ENCODE measurements at places on chromosomes 6 and 20.
A peak's percentile ranks its signal among the peaks of the same experiment; 100 is the strongest.

GRCh38 chr20:3553663-3554062 lies 82.8 kb downstream of the ATRN start:
- no peak for DNase-seq

GRCh38 chr6:106076139-106076538 lies 10.0 kb upstream of the PRDM1 start:
- DNase-seq, result no peak

GRCh38 chr6:144158133-144158532 lies 7.8 kb downstream of the STX11 start:
- no peak for DNase-seq

GRCh38 chr20:46963758-46964617 lies 69.3 kb downstream of the EYA2 start:
- DNase-seq, result peak; percentile 25

DNA sequence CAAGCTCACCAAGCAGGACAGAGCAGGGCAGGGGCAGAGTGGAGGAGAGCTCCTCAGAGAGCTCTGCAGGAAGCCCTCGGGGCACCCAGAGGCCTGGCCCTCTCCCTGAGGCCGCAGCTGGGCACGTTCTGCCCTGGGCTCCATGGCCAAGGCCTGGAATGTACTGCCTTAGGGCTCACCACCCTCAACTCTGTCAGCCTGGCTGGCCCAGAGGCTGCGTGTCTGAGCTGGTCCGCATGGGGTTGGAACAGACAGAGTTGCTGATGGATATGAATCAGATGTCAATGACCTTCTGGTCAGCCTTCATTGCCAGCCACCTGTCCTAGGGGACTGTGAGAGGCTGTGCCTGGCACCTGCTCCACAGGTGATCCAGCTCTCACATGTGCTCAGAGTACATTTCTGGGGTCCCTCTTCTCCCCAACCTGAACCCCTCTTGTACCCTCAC lies 33.2 kb upstream of the PCMTD2 start:
- no peak for DNase-seq

DNA sequence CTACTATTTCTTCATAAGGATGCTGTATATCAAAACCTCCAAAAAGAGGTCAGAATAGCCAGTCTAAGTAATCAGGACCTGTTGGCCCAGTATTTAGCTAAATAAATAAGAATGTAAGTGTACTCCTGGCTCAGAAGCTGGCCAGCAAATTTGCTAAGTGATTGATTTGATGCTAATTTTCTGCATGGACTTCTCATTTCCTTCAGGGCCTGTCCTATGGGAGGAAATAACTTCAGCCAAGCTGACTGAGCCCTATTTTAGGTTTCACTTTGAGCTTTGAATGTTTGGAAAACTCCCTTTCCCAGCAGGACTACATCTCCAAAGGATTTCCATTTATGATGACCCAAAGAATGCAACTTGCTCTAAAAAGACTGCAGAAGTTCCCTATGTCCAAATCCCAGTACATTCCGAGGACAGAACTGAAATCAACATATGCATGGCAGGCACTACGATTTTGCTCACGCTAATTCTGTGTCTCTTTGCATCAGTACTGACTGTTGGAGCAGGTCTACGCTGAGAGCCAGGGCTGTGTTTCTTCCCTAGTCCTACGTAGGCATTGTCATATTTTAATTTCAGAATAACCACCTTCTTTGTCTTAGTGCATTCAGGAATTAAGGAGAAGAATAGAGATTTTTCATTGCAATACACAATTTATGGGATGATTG lies 441.4 kb upstream of the PLCB4 start:
- DNase-seq, result no peak

DNA sequence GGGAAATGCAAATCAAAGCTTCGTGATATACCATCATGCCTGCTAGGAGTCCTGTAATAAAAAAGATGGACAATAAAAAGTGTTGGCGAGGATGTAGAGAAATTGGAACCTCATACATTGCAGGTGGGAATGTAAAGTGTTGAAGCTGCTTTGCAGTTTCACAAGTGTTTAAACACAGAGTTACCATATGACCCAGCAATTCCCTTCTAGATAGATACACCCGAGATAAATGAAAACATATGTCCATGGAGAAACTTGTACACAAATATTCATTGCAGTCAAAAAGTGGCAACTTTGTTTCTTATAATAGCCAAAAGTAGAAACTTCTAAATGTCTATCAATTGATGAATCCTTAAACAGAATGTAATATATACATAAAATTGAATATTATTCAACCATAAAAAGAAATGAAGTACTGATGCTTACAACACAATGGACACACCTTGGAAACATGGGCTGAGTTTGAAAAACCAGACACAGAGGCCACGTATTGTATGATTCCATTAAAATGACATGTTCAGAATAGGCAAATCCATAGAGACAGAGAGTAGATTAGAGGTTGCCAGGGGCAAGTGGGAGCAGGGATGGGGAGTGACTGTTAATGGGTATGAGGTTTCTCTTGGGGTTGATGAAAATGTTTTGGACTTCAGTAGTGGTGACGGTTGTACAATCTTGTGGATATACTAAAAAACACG lies 20.8 kb upstream of the ERVFRD-1 start:
- no peak for DNase-seq

- peak; percentile 59 for DNase-seq
Observed at GRCh38 chr6:143059663-143060353, 881 bp upstream of the AIG1 start.

- no peak for DNase-seq
Observed at GRCh38 chr6:114638341-114638740, 295.5 kb upstream of the HS3ST5 start.

GRCh38 chr6:21769968-21770367 lies 176.4 kb downstream of the SOX4 start:
- DNase-seq, result no peak

- DNase-seq, result peak; percentile 22
Observed at GRCh38 chr20:17699931-17700351, at the start of gene BANF2. TSS of gene BANF2 (plus strand) at chr20:17699966. CDS start at chr20:17725026, 25,060 bp downstream.

DNA sequence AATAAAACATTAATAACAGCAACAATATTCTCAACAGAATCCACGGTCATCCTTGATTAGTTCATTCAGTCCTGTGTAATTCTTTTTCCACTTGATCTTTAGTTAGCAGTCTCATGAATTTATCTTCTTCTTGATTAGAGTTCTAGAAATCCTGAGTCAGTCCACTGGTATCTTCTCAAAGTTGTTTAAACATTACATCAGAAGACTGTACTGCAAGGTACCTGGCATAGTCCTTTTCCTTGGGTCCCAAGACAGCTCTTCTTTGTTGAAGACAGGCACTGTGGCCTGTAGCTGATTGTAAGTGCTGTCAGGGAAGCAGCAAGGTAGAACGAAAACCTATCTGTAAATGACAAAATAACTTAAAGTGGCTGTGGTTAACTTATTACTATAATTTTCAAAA lies 11.8 kb downstream of the MAP3K4 start:
- DNase-seq, result no peak

DNA sequence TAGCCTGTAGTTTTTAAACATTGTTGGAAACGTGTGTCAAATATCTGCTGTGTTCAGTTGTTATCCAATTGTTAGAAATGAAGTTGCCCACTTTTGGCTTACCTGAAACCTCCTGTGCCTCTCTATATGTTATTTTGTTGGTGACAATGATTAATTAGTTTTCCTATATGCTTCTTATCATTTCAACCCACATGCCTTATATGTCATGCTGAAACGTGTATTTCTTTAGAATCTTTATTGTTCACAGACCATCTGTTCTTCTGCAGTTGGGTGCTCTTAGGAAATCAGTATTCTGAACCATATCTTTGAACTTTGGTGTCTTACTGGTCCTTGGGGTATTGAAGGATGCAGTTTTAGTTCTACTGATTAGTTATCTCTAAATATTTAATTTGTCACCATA lies 91.2 kb upstream of the SCGN start:
- DNase-seq, result no peak

DNA sequence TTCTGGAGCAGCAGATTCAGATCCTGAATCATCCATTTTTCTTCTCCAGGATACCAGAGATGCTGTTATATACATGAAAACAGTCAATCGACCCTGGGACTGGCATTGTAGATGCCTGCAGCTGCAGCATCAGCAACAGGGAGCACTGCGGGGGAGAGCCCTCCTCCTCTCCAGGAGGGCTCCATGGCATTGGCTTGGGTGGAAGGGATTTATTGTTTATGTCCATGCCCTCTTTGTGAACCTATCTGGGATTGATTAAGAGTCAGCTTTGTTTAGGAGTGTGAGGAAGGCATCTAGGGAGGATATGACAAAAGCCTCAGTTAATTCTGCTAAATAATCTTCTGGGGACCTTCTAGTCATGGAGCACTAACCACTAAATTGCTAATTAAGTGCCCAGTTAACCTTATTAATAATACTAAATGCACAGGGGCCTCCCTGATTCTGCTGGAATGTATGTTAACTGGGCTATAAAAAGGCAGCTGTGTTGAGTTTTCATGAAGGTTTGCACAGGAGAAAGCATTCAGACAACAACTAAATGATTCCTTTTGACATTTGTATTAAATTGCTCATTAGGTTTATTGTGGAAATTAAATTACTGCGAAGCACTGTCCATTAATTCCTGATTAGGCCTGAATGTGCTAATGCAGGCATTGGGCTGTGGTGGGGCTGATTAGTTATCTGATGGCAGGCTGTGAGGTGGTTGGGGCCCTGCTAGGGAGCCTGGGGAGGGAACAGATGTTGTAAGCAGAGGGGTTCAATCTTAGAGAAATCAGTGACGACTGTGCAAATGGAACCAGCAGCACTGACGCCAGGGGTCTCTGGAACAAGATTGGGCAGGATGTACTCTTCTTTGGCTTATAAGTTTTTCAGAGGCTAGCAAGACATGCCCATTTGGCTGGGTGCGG lies 57.6 kb downstream of the IMPG1 start:
- DNase-seq, result no peak

Data from RPMI8226 (cell line).